ENCODE measurements at places on chromosomes 4 and X.

DNA sequence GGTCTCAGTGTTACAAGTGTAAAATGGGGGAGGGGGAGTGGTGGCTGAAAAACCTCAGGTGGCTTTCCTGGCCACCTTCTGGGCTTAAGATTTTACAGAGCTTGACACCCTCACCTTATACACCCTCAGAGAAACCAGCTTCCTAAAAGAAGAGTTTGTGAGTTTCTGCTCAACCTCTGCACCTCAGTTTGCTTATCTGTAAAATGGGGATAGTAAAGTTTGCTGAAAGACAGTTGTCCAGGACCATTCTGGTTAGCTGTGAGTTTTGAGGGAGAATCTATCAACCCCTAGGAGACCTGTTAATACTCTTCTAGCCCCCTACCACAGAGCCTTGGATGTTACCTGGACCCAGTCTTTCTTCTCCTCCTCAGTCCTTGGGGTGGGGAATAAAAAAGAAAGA lies 9.7 kb downstream of the TSR2 start:
- no peak for DNase-seq

GRCh38 chrX:39843318-39843717 lies 254.4 kb downstream of the BCOR start:
- no peak for DNase-seq

- DNase-seq: no peak
Measured at GRCh38 chr4:165970703-165971420, 97.8 kb downstream of the TLL1 start.

GRCh38 chr4:74096265-74096980 lies 2.6 kb downstream of the CXCL2 start:
- no peak for DNase-seq

- DNase-seq: no peak
Measured at GRCh38 chr4:11287055-11287454, 141.6 kb downstream of the HS3ST1 start.

GRCh38 chr4:137754652-137755471 lies 222.6 kb upstream of the PCDH18 start:
- no peak for DNase-seq

- DNase-seq: no peak
Measured at GRCh38 chrX:48896611-48897011, 957 bp downstream of the TIMM17B start.

- DNase-seq: no peak
Measured at GRCh38 chrX:111262086-111262485, 8.2 kb downstream of the CAPN6 start.

- DNase-seq: no peak
Measured at GRCh38 chr4:14234307-14234706, 606.8 kb upstream of the BOD1L1 start.

DNA sequence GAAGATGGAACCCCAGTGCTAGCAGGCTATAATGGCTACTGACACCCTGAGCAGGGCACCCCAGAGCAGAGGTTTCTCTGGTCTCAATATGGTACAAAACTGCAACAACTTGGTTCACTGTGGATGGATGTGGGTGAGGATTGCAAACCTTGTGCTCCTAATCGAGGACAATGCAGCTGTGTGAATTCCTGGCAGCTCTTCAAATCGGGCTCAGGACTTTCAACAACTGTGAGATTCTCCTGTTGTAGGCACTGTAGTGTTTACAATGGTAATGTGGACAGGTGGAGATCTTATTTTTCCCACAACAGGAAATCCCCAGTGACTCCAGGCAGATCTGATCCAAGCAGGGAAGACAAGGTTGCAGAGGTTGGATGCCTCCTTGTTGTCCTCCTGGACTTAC lies 101.5 kb downstream of the RCHY1 start:
- no peak for DNase-seq

DNA sequence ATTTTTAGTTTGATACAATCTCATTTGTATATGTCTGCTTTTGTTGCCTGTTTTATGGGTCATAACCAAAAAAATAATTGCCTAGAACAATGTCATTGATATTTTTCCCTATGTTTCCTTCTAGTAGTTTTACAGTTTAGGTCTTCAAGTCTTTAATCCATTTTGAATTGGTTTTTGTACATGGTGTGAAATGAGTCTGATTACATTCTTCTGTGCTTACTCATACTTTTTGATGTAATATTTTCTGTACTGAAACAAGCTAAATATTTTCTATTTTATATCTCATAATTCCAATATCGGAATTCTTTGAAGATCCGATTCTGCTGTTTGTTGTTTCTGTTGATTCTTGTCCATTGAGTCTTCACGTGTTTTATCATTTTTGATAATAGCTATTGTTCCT lies 10.6 kb downstream of the TMEM156 start:
- DNase-seq: no peak

DNA sequence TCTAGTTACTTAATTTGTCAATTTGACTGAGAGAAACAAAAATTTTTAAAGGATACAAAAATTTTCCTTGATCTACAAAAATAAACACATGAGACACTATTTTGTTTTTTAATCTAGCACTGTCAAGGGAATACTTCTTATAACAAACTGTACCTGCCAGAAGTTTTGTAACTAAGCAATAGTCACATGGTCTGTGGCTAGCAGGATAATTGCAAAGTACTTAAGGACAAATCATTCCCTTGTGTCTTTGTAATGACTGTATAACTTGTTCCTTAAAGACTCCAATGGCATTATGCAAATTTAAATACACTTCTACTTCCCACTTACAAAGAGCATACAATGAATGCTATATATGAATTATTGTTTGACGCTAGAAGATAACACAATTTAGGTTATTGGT lies 25.1 kb upstream of the ANK2 start:
- no peak for DNase-seq

DNA sequence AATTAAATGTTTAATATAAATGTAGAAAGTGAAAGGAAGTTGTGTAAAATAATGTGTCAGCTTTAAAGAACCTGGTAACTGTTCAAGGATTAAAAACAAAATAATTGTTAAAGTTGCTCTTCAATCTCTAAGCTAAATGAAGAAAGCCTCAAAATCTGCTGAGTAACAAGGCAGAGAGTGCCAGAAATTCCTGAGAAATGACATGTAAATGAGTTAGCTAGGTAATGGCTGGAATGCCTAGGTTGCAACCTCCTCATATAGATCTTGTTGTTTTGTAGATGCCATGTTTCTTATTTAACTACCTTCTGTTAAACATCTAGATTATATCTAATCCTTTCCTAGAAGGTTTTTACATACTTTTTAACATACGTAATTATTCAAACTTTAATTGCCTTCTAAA lies 763.6 kb upstream of the AGA start:
- no peak for DNase-seq

- no peak for DNase-seq
Measured at GRCh38 chr4:150457802-150458201, 124.1 kb upstream of the MAB21L2 start.

DNA sequence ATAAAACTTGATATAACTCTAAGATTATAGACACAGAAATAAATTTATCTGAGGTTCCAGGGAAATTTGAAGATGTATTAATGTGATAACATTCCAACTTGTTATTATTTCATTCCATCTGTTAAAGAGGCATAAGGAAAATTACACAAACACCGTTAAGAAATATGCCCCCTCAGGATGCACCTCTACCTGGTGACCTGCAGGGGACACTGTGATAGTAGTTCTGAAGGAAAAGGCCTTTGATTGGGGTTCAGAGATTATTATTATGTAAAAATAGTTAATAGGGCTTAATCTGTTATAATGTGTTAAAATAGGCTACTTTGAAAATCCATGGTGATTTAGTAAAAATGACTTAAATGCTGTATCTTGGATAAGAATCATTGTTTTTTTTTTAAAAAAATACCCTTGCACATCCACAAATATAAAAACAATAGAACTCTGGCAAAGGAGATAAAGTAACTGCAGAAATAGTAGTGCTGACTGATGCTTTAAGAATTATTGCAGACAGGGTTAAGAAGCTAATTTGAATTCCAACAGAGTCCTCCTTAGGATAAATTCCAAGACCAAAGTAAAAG lies 6.1 kb upstream of the ABRAXAS1 start:
- DNase-seq: no peak

Measured in stimulated activated CD4-positive, alpha-beta T cell treated with anti-CD3 and anti-CD28 coated beads, Interleukin-2, amount 100 ng/mL, for 4 hours (primary cell).